ENCODE measurements at places on chromosomes 1 and 21.

DNA sequence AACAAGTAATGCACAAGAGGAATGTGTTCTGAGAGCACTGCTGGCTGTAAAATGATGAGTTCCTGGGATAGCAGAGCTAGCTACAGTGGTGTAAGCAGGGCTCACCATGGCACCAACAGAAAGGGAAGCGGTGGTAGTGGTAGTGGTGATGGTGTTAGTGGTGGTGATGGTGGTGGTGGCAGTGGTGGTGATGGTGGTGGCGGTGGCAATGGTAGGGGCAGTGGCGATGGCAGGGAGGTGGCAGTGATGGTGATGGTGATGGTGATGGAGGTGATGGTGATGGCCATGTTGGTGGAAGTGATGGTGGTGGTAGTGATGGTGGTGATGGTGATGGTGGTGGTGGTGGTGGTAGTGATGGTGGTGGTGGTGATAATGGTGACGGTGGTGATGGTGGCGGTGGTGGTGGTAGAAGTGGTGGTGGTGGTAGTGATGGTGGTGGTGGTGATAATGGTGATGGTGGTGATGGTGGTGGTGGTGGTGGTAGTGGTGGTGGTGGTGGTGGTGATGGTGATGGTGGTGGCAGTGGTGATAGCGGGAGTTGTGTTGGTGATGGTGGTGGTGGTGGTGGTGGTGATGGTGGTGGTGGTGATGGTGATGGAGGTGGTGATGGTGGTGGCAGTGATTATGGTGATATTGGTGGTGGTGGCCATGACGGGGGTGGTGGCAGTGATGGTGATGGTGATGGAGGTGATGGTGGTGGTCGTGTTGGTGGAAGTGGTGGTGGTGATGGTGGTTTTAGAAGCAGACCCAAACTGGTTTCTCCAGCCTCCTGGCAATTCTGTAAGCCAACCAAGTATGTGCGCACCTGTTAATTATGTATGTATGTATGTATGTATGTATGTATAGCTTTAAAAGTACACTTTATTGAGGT is 254.1 kb downstream of the TRABD2B start:
- DNase-seq: no peak

- DNase-seq: no peak
Measured at GRCh38 chr21:36981049-36981391, 14.6 kb upstream of the HLCS start.

DNA sequence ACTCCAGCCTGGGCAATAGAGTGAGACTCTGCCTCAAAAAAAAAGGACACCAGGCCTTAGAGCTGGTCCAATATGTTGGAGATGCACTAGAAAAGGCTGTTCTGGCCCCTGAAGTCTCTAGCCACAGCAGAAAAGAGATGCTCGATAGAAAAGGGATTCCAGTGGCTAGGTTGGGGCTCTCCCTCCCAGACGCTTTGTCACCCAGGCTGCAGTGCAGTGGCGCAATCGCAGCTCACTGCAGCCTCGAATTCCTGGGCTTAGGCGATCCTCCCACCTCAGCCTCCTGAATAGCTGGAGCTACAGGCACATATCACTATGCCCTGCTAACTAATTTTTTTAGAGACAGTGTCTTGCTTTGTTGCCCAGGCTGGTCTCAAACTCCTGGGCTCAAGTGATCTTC is 18.2 kb downstream of the PDZK1 start:
- no peak for DNase-seq

GRCh38 chr1:64280001-64280400 is 76.6 kb downstream of the UBE2U start:
- DNase-seq: no peak

DNA sequence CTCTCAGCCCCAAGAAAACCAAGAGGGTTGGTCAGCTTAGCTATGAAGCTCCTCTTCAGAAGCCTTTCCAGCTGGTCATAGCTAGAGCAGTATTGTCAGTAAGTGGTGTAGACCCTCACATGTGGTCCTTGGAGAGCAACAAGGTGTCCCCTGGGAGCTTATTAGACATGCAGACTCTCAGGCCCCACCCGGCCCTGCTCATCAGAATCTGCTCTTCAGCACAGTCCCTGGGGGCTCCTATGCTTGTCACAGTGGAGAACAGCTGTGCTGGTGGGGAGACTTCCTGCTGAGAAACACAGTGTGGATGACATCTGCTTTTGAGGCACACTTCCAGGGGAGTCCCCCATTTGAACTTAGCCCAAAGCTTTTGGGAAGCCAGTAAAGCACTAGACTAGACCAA is 21.9 kb upstream of the NEK2 start:
- DNase-seq: no peak

DNA sequence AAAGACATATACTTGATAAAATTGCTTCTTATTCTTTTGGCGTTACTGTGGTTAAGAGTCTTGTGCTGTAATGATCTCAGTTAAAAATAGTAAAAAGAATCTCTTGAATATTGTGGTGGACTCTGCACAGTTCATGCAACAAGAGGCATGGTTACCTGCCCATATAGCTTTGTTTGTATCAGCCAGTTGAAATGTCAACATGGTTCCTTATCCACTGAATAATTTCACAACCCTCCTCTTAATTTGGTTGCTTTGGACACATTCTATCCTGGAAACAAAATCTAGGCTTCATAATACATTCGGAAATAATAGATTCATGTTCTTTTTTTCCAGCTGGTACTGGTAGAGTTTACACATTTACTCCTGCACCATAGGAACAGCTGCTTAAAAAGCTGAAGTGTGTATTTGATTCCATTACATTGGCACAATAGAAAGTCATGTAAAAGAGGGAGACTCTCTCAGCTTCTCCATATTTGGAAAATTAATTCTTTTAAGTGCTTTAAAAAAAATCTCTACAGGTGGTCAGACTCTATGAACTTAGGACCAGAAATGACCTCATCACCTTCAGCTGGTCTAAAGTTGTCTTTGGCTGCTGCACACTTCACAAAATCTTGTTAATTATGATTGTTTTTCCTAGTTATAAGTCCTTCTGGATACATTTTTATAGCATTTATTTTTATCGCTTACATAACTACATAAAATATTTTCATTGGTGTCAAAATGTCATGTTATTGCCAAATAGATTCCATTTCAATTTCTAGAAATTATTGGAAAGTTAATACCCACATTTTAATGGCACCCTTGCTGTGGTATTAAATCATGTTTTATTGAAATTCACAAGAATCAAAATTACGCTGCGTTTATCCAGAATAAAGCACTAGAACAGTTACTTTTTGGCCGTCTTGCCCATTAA is 100.2 kb downstream of the LTN1 start:
- no peak for DNase-seq

- no peak for DNase-seq
Measured at GRCh38 chr1:243234978-243235647, 20.0 kb downstream of the CEP170 start.

DNA sequence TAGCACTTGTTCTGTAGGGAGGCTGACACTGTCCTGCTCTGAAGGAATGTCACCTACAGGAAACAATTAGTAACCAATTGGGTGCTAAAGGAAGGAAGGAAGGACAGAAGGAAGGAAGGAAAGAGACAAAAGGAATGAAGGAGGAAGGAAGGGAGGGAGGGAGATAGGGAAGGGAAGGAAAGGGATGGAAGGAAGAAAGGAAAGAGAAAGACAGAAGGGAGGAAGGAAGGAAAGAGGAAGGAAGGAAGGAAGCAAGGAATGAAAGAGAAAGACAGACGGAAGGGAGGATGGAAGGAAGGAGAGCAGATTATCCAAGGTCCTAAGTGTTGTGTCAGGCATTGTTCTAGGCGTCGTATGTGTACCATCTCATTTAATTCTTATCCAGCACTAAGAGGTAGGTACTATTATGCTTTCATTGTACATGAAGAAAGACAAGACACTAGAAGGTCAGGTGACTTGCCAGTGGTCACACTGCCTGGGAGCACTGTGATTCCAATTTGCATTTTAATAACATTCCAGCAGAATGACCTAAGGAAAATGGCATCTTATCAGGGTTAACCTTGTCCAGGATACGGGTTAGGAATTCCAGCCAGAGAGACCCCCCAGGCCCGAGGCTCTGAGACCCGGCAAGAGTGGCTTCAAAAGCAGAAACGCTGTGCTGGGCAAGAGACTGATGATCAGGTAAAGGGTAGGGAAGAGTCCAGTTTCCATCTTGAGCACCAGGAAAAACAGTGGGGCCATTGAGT is 29.6 kb downstream of the CLIC6 start:
- no peak for DNase-seq

- no peak for DNase-seq
Measured at GRCh38 chr1:182283746-182284544, 107.6 kb downstream of the GLUL start.

- DNase-seq: no peak
Measured at GRCh38 chr1:160354388-160354985, 11.3 kb downstream of the NCSTN start.

DNA sequence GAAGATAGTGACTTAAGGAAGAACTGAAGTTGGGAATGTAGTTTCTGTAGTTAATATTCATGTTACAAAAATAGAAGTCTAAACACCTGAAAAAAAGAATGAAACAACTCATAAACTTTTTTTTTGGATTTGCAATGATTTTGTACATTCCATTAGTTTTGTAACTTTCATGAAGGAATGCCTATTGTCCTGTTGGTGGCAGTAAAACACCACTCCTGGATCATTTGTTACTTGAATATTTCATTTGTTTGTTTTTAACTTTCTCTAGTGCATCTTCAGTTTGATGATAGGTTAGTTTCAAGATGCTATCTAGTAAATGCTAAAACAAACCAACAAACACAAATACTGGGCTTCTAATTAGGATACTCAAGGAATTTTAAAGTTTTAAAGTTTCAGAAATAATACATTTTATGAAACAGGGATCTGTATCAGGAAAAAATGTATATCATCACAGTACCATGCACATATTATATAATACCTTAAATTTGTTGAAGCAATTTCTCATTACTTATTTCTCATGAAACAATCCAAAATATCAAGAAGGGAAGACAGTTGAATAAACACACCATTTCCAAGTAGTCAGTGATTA is 229.7 kb upstream of the CACYBP start:
- DNase-seq: peak; percentile 63

DNA sequence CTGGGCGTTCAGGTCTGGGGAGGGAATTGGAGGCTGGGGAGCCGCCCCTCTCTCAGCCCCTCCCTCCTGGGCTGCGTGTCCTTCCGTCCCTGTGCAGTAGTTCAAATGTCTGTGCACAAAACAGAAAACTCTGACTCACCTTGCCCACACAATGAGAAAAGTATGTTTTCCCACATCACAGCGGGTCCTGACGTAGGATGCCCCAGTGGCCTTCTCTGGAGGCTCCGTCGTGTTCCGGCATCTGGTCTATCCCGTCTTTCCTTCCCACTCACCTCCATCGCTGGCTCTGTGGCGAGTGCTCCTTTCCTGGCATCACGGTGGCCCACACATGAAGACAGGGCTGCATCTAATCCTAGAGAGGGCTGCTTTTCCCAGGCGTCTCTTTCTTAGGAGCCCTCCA is 224.0 kb downstream of the KAZN start:
- DNase-seq: no peak

DNA sequence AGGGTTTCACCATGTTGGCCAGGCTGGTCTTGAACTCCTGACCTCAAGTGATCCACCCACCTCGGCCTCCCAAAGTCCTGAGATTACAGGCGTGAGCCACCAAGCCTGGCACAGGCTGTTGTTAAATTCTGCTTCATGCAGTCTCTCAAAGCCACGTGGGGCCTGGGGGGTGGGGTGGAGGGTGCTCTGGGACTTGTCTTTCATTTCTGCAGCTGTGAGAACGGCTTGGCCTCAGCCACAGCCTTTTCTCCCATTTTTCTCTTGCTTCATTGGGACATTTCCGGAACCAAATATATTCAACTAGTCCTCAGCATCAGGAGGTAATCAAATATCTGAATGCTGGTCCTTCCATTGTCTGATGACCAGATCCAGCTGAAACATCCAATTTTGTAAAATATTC is 27.6 kb upstream of the KCNE2 start:
- DNase-seq: no peak

DNA sequence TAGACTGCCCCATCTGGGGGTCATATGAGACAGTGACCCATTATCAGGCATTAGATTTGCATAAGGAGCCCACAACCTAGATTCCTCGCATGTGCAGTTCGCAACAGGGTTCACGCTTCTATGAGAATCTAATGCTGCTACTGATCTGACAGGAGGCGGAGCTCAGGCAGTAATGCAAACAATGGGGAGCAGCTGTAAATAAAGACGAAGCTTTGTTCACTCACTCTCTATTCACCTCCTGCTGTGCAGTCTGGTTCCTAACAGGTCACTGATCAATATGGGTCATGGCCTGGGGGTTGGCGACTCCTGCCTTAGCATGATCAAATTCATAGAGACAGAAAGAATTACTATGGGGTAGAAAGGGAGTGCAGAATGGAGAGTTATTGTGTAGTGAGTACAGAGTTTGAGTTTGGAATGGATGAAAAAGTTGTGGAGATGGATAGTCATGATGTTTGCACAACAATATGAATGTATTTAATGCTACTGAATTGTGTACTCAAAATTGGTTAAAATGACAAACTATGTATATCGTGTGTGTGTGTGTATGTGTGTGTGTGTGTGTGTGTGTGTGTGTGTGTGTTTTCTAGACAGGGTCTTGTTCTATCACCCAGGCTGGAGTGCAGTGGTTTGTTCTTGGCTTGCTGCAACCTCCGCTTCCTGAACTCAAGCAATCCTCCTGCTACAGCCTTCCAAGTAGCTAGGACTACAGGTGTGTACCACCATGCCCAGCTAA is 42.2 kb downstream of the BTF3L4 start:
- no peak for DNase-seq

DNA sequence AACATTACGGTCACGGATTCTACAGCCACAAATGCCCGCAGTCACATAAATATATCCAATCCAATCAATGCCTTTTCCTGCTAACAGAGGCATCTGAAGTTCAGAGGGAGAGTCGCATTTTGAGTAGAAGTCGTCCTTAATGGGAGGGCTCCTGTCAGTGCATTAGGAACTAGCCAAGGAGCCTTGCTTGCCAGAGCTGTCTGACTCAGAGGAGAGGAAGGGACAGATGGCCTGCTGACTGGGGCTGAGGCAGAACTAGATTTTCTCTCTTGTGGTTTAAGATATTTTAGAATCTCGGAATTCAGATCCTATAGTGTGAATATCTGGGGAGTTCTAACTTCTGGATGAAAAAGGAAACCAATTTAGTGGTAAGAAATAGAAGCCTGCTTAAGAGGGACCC is 10.6 kb downstream of the XKR8 start:
- no peak for DNase-seq

DNA sequence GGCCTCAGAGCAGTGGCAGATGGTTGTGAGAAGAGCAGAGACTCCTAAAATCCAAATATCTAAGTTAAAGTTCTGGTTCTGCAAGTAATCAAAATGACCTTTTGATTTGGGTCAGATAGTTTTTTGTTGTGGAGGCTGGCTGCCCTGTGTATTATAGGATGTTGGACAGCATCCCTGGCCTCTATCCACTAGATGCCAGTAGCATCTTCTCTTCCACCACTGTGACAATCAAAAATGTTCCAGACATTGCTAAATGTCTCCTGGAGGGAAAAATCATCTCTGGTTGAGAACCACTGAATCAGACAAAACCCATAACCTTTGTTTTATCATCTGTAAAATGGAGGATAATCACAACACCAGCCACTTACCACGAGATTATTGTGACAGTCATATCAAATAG is 5.9 kb upstream of the DPT start:
- no peak for DNase-seq

GRCh38 chr21:35197992-35198431 is 148.9 kb upstream of the RUNX1 start:
- DNase-seq: no peak
